ENCODE measurements at places on chromosomes 6 and 20.

DNA sequence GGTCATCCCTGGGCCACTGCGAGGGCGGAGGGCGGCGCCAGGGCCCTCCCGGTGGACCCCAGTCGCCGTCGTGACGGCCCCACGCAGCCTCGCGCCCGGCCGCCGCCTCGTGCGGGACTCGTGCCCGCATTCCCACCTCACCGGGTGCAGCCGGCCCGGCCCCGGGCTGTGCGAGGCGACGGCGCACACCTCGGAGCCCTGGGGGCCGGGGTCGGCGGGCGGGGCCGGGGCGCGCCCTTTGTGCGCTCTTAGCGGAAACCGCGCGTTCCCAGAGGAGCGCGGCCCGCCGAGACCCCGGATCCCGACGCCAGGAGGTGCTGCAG lies 5.5 kb upstream of the DLL1 start:
- DNase-seq = no peak

DNA sequence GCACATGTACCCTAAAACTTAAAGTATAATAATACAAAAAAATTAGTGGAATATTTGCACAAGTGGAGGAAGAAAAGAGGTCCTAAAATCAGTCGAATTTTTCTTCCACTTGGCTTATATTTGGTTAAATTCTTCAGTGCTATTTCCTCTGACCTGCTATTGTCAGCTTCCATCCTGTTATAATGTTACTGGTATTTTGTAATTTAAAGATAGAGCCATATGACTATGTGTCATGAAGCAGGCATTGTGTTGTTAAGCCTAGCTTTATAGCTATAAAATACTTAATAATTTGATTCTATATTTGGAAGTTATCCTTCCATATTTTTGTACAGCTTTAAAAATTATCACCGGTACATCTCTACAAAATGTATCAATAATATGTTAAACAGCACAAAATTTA lies 455.9 kb upstream of the MARCKS start:
- no peak for DNase-seq

DNA sequence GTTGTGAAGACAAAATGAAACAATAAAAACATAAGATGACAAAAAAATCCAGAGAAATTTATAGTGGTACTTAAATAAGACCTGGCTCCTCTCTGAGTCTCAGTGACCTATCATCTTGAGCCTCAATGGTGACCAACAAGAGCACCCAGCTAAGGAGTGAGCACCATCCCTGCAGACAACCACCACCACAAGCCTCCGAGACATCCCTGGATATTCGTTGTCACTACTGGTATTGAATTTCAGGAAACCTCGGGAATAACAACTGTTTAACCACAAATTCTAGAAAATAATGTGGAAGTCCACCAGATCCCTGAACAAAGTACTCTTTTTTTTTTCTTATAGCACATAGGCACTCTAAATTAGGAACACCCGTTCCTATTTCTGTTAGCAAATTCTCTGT lies 32.2 kb upstream of the ADGRF5 start:
- DNase-seq = no peak

DNA sequence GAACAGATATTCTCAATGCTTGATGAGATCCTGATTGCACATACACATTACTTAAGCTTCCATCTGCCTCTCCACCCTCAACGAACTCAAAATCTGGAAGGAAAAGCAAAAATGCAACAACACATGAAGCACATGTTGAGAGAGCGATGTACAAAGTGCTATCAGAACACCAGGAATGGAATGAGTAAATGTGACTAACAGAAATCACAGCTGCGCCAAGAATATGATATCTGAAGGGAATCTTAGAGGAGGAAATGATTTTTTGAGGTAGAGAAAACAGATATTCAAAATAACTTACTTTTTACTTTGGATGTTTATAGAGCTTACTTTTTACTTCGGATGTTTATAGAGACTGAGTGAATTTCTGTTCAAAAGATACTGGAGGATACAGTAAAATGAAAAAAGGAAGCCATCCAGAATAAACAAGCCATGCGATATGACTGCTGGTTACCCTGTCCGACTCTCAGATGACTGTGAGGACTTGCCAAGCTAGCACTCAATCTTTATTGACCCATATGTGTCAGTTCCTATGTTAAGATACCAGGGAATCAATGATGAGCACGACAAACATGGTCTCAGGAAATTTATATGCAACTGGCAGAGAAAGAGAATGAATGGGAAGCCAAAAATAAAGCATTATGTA lies 102.0 kb downstream of the SMLR1 start:
- DNase-seq = no peak

DNA sequence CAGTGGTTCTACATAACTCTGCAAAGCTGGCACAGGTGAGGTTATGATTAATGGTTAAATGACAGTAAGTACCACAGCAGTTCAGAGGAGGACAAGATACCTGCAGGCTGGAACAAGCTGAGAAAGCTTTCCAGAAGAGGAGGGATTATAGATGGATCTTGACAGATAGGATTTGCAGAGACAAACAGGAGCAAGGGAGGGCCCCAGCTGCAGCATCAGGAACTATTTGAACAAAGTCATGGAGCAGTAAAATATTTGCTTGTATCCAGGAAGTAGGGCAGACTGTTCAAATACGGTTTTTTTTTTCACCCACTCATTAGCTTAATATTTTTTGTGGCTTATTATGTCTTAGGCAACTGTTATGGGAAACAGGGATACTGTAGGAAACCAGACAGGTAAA lies 144.4 kb upstream of the MAN1A1 start:
- DNase-seq = no peak

DNA sequence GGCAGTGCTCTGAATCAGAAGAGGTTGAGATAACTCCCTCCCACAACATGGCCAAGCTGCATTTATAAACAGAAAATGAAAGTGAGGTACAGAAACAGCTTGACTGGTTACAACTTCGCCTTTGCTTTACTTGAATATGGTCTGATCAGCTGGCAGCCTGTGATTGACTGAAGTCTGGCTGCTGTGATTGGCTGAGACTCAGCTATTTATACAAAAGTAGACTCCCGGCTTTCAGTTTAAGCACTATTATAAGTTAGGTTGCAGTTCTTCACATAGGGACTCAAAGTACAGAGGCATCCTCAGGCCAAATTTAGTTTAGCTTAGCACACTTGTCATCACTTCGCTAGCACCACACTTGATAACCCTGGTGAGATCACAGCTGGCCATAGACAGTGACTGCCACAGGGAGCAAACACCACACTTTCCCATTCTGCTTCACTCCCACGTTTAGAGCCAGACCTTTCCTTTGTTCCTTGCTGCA lies 362.6 kb downstream of the EPM2A start:
- no peak for DNase-seq

GRCh38 chr20:3325864-3326263 lies 81.6 kb downstream of the DNAAF9 start:
- DNase-seq = no peak

DNA sequence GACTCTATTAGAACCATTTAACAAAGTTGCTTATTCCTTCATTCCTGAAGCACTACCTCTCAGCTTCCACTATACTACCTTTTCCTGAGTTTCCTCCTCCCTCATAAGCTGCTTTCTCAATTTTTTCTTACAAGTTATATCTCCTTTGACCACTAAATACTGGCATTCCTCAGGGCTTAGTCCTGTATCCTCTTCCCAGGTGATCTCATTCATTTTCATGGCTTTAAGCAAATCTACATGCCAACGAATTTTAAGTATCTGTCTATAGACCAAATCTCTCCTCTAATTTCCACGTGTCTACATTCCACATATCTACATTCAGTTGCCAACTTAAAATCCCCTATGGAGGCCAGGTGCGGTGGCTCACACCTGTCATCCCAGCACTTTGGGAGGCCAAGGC lies 134.7 kb downstream of the BTBD9 start:
- no peak for DNase-seq

DNA sequence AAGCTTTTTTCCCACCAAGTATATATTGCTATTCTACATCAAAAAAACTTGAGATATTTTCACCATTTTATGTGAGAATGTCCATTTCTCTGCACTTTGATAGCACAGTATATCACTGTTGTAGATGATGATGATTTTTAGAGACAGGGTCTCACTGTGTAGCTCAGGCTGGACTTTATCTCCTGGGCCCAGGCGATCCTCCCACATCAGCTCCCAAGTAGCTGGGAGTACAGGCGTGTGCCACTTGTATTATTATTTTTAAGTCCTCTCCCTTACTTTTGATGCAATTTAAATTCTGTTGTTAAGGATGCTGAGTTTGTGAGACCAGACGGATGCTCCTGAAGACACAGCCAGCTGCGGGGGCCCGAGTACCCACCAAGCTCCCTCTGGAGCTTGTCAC lies 326.8 kb downstream of the QKI start:
- DNase-seq = no peak

- no peak for DNase-seq
Observed at GRCh38 chr6:82608781-82609180, 245.2 kb downstream of the TPBG start.
